ENCODE measurements at places on chromosomes 16 and 17. TPM values are rescaled to one million over a fixed set of nuclear protein-coding genes. Genes with fewer than 3 reads are reported as not detected.

Gene MSLN
- polyA plus RNA-seq, result 0.34 TPM

Gene PARD6A
- 1.0 TPM for polyA plus RNA-seq

DNA sequence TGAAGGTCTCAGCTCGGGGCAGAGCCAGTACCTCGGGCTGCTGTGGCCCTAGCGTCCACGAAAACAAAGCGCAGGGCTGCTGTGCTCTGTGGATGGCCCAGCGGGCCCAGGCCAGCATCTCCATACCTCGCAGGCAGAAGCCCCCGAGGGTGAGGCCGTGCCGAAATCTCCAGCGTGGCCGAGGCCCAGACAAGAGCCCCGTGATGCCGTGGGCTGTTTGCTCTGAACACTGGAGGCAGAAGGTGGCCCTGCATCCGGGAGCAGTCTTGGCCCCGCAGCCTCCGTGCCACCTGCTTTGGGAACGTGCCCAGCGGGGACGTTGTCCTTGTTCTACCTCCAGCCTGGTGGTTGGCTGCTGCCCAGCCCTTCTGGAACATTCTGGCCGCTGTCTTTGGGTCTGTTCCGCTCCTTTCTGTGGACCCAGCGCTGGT lies 121.4 kb downstream of the BANP start:
- no peak for DNase-seq

DNA sequence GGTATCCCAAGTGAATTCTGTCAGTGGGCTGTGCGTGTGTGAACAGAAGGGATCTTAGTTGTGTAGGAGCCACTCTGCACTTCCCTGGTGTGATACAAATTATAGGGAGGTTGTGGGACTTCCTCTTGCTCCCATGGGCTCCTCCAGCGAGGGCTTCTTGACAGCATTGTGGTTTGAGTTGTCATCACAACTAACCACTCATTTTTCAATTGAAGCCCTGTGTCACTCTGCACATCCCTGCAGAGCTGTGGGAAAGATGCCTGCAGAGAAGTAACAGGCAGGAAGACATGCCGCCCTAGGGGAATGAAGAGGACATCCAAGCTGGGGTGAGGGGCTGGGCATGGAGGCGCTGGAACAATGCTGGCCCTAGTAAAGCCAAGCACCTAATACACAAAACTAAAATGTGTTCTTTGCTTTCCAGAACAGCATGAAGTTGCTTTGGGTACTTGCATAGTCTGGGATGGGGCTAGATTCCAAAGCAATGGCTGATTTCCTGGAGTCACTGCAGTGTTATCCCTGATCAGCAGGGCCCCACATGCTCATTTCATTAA lies 692.5 kb downstream of the TOX3 start:
- DNase-seq, result no peak

- DNase-seq, result no peak
Observed at GRCh38 chr16:88597856-88598491, 27.8 kb downstream of the ZC3H18 start.

DNA sequence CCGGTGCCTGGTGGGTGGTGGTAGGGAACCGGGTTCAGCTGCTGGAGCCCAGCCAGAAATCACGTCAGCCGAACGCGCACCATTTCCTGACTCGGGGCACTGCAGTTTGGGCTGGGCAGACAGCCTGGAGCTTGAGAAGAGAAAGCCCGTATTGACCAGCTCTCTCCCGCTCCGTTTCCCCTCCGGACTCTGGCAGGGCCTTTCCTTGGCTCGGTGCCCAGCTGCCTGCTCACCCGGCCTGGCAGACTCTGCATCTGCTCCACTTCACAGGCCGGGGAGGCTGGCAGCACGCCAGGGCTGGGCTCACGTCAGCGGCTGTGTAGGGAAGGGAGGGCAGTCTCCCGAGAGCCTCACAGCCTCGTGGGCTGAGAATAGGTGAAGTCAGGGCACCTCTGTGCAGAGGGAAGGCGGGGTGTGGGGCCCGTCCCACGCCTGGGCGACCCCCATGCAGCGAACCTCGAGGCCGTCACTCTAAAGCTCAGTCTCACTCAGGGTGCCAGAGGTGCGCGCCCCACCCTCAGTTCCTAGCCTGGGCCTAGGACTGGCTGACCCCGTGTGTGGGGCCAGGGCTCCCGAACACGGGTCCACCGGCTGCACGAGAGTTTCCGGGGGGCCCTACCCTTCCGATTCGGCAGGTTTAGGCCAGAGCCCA lies 59.1 kb downstream of the OR1D5 start:
- DNase-seq, result no peak

DNA sequence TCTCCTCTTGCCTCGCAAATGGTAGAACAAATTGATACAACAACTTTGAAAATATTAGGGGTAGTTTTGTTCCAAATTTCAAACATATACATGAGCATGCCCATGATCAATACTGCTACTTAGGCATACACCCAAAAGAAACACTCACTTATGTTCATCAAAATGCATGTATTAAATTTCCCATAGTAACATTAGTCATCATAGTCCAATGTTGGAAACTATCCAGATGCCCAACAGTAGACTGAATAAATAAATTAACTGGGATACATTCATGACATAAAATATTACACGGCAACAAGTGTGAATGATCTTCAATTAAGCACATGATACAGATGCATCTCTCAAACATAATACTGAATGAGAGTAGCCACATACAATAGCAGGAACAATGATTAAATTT lies 391.6 kb downstream of the CDH11 start:
- DNase-seq, result no peak

GRCh38 chr16:85424260-85425073 lies 188.7 kb upstream of the GSE1 start:
- no peak for DNase-seq

DNA sequence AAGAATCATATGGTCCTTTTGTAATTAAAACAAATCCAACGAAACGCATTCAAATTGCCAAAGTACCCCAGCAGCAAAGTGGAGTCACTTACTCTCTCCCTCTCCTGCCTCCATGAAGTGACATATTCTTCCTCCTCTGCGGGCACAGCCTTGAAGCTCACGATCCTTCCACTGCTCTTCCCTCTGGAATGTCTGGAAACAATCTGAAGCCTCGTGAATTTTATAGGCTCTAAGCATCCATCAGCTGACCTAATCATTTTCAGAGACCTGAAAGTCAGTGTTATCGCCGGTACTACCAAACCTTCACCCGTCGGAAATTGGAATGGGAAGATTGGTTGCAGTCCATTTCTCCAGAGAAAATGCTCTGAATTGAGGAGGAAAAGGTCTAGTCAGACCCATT lies 134.5 kb upstream of the FOXF1 start:
- DNase-seq, result no peak

DNA sequence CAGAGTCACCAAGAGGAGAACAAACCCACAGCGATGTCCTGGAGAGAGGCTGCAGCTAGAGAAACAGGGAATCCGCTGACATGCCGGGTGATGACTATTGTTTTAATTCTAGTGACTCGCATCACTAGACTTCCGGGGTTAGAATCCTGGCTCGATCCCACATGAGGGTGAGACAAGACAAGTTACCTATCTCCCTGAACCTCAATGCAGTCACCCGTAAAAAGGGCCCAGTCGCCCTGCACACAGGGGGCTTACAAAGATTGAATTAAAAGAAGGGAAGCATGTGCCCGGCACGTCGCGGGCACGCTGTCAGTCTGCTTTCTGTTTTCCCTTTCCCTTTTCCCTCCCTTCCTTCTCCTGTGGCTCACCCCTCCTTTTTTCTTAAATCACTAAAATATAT lies 212.9 kb upstream of the FOXF1 start:
- DNase-seq, result no peak
